ENCODE measurements at places on chromosomes 3 and 15. TPM values are rescaled to one million over a fixed set of nuclear protein-coding genes. Genes with fewer than 3 reads are reported as not detected.

Gene ZNF710
- 4.5 TPM for total RNA-seq

Gene EPHA3
- total RNA-seq = not detected

Gene NMB
- total RNA-seq = 3.4 TPM

DNA sequence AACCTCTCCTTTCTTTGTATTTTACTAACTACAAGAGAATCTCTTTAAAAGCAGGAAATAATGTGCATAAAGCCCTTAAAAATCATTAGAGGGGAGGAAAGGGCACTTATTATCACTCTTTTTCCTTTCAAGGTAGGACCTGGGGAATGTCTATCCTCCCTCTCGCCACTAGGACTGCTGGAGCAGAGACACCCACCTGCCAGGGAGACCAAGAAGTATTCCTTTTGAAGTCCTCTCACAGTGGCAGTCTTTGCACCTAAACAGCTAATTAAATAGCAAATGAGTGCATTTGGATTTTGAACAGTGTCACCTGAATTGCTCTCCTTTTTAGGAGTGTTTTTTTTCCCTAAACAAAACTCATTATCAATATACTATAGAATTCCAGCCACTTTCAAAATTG is 874.1 kb downstream of the ZPLD1 start:
- DNase-seq = no peak

Gene EIF5A2
- 8.2 TPM for total RNA-seq

GRCh38 chr3:140424211-140424610 is 253.7 kb upstream of the TRIM42 start:
- no peak for DNase-seq

DNA sequence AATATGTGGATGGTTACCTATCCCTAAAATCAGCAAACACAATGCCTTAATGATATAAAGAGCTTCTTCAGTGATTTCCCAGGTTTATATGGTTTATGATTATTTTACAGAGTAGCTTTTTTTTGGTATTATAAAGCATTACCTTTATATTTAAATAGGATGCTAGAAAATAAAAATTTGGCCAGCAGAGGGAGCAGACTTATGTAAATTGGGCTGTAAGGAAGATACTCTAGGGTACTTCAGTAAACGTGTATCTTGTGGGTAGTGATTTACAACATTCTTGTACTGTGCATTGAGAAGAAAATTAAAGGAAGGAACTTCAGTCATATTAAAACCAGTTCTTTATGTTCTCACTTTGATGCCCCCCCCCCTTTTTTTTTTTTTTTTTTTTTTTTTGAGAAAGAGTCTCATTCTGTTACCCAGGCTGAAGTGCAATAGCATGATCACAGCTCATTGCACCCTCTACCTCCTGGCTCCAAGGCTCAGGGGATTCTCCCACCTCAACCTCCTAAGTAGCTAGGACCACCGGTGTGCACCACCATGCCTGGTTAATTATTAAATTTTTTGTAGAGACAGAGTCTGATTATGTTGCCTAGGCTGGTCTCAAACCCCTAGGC is 167.9 kb downstream of the BBX start:
- peak; percentile 15 for DNase-seq

Gene C3orf70
- total RNA-seq = 3.6 TPM

Gene RASGRP1
- 1.6 TPM for total RNA-seq

Gene FANCD2OS
- total RNA-seq = not detected

DNA sequence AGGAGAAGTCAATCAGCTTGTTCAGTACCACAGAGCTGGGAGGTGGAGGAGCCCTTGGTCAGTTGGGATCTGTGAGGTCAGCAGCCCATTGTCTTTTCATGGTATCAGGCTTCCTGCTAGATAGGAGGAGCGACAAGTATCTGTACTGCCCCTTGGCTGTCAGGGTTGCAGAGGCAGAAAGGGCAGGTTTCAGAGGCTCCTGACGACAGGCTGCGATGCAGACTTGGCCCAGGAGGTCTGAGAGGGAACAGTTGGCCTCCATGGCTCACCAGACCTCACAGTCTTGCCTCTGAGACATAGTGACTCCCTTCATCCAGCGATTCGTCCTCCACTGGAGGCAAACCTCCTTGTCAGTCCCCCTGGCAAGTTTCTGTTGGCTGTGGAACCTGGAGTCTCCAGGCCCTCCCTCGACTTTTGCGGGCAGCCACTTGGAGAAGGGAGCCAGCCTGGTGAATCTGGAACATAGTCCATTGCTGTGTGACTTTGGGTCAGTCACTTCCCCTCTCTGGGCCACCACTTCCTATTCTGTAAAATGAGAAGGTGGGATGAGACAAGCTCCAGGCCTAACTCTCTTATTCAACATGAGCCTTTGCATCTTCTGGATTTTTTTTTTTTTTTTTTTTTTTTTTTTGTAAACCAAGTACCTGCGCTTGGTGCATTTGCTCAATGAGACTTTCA is 177.9 kb upstream of the TLE3 start:
- DNase-seq = no peak

- no peak for DNase-seq
These were observed 47.2 kb downstream of the DIPK2A start for GRCh38 chr3:144018776-144019175.

Gene EBLN2
- 2.2 TPM for total RNA-seq

Gene EPM2AIP1
- 4.7 TPM for total RNA-seq

DNA sequence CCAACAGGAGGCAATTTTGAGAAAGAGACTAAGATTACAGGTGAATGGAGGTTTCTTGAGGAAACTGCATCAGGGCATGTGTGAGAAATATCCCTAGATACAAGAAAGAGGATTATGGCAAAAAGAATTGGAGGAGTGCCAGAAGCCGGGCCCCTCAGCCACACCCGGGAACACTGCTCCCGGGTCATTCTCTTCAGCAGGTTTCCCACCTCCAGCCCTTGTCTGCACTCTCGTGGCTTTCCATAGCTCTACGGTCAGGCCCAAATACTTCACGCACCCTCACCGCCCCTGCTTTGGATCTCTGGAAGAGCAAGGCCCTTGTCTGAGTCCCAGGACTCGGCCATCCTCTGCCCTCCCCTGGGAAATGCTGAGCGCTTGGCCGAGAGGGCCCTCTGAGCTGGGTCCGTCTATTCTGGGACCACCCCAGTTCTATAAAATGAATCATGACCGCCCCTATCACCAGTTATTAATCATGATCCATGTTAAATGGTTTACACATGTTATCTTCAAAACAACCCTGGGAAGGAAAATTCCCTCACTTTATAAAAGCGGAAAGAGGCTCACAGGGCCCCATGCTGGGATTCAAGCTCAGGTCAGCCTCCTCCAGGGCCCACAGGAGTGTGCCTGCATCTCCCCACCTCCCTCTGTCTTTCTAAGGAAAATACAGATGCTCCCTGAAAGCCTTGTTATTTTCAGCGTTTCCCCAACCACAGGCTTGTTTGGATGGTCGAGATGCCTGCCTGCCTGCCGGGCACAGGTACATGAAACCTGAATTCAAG is 38.8 kb upstream of the SPTBN5 start:
- DNase-seq = peak; percentile 34

DNA sequence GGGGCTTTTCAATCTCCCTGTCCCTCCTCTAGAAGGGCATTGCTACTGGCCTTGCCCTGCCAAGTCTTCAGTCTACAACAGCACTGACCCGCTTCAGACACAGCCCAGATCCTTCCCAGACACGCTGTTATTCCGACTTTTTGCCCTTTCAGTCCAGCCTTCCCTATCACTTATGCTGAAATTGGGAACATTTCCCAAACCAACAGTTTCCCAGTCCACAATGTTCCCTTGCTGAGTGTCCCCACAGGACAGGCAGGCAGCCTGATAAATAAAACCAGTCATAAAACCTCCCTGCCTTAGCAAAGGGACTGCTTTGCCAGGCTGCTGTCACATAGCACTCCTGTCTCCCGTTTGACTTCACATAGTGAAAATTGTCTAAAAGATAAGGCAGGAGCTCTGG is 43.5 kb downstream of the GOLGA6L2 start:
- no peak for DNase-seq

DNA sequence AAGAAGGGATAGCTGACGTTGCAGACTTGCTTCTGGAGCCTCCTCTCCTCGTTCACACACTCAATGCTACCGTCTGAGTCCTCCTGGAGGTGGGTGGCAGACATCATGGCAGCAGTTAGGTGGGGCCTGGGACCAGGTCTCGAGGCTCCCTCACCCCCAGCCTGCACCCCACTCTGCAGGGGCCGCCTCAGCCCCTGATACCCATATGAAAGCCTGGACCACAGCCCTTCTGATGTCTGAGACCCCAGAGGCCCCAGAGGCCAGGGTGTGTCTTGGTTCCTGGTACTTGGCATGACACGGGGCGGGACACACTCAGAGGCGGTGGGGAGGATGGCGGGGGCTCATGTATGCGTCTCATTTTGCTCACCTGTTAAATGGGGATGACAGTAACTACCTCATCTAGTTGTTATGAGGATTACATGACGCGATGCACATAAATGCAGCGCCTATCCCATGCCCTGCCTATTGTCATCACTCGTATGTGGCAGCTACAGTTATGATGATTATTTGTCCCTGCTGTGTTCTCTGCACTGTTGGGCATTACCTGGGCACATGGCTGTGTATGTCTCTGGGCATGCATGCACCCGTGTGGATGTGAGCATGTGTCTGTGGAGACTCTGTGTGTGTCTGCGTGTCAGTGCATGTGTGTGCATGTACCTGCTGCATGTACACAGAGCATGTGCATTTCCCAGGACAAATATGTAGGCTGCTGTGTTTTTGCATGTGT is 39.9 kb downstream of the FEM1B start:
- no peak for DNase-seq

Gene GRM7
- not detected for total RNA-seq

DNA sequence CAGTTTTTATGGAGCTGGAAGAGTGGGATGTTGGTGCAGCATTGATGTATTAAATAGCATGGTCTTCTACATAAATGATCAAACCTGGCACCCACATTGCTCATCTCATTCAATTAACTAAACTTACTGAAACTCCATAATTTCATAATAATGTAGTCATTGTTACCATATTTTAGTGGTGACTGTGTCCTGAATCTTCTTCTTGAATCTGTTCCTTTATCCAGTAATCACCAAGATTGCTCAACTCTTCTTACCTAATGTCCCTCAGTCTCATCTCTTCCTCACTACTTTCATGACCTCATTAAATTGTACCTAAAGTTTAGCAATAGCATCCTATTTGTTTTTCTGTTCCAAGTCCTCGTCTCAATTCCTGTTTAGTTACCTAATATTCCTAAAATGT is 69.8 kb downstream of the FGF7 start:
- DNase-seq = no peak
